ENCODE measurements at places on chromosomes 7 and 10.

GRCh38 chr10:77513781-77514331 lies 123.8 kb downstream of the KCNMA1 start:
- DNase-seq, result peak; percentile 73

- DNase-seq, result no peak
Measured at GRCh38 chr7:110373416-110373815, 717.5 kb upstream of the LRRN3 start.

DNA sequence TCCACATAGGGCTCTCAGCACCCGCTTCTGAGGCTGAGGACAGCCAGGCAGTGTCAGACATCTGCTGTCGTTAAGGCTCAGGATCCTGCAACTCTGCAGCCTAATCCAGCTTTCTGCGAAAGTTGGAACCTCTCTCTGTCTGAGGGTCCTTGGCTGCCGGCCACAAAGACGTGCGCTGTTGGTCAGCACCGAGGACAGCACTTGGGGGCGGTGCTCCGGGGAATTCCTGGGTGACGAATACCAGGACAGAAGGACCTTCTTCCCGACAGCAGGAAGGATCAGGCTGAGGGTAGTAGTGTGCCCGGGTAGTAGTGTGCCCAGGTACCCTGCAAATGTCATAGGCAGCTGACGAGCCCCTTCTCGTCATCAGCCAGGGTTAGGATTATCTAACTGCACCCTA lies 16.0 kb upstream of the RASGEF1A start:
- no peak for DNase-seq

DNA sequence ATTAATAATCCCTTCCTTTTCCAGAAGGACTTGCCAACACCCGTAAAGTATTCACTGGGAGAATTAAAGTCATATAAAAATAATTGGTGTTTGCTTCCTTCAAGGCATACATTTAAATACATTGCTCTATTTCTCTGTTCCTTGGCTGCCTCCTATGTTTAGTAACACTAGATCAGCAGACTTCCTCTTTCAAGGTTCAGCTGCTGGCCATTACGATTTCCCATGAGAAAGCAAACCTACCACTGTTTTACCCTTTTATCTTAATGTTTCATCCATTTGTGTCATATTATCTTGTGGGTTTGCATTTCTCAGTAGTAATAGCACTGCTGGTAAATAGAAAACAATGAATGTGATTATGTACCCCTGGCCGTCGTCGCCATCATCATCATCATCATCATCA lies 313.8 kb upstream of the BMPER start:
- no peak for DNase-seq

DNA sequence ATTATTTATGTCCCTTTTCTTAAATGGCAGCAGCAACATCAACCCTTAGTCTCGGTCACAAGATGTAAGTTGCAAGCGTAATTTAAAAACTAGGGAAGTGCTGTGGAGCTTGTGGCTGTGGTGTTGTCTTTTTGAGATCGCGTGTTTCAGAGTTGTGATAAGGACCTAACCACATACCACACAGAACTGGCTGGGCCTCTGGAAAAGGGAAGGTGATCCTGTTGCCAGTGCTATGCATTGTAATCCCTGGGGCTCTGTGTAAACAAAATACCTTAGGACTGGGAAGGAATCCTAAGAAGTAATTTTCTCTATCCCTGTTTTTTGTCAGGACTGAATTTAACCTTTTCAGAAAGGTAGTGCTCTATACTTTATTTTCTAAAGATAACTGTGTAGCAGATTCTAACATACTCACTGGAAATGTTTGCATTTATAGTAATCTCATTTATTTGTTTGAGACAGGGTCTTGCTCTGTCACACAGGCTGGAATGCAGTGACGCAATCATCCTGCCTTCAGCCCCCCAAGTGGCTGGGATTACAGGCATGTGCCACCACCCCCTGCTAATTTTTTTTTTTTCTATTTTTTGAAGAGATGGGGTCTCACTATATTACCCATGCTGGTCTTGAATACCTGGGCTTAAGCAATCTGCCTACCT lies 60.4 kb downstream of the INPP5F start:
- DNase-seq, result no peak
